ENCODE measurements at places on chromosomes 4 and X.

DNA sequence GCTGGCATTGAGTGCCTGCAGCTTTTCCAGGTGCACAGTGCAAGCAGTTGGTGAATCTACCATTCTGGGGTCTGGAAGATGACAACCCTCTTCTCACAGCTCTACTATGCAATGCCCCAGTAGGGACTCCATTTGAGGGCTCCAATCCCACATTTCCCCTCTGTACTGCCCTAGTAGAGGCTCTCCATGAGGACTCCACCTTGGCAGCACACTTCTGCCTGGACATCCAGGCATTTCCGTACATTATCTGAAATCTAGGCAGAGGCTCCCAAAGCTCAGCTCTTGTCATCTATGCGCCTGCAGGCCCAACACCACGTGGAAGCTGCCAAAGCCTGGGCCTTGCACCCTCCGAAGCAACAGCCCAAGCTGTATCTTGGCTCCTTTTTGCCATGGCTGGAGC is 8.4 kb upstream of the SMAD1 start:
- no peak for DNase-seq

DNA sequence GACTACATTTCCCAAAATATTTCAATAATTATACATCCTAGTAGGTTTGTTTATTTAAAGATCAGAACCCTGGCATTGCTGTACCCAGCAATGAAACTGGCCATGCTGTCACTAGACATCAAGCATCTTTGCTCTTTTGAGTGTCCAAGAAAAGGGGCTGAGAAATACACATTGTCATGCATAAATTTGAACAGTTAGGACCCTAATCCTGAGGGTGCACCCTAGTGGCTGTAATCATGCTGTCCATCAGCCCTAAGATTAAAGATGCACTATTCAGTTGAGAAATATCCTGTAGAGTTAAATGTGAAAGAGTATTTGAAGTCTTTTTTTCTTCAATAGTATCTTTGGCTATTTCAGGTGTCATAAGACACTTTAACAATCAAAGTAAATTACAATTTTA is 108.8 kb downstream of the NFKB1 start:
- peak; percentile 24 for DNase-seq

DNA sequence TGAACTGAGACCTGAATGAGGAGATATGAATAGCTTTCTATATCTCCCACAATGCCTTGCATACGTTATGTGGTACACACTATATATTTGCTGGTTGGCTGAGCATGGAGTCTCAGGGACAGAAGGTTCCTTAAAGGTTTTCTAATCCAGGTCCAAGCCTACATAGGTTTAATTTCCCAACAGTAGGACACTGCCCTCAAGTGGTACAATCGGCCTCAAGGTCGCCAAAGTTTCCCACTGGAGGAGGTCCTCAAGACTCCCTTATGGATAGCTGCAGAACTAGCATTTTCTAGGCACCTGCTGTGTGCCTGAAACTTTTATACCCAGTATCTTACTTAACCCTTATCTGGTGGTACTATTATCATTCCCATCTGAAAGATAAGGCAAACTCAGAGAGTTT is 21.0 kb upstream of the EFNB1 start:
- no peak for DNase-seq

DNA sequence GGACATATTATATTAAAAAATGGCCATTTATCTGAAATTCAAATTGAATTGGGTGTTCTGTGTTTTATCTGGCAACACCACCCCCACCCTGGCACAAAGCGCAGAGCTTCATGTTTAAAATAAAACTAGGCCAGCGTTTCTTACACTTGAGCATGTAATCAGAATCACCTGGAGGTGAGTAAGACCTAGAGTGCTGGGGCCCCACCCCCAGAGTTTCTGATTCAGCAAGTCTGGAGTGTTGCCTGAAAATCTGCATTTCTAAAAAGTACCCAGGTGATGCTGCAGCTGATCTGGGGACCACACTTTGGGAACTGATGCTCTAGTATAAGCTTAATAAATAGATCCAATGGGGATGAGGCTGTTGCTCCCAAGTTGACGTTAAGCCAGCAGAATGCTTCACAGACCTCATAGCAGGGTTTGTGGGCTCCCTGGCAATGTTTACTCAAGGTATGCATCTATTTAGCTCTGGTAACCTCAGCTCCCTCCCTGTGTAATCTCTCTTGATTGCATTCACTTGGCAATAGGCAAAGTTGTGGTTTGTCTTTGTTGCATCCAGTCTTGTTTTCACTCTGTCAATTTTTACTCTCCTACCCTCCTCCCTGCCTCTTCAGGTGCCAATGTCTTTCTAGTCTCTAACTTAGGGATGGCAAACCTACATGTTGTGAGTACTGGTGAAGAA is 99.8 kb upstream of the TEX13D start:
- DNase-seq: peak; percentile 54

GRCh38 chr4:99179626-99180025 is 35.5 kb upstream of the ADH4 start:
- DNase-seq: no peak

DNA sequence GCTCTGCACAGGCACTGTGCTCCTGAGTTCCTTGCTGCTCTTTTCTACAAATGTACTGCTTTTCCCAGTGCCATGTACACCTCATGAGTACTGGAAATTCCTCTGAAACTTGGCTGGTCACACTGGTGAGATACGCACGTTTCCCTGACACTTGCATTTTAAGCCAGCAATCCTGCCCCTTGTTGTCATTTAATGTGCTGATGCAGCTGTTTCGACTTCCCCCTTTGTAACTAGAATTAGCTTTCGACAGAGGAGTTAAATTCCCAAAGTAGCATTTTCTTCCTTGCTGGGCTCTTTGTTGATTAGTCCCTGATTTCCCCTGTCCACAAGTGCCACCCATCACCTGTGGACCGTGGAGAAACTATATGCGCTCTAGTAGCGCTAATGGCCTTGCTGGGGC is 77.5 kb downstream of the IQCM start:
- no peak for DNase-seq

GRCh38 chr4:22595684-22596083 is 79.8 kb upstream of the ADGRA3 start:
- peak; percentile 67 for DNase-seq

DNA sequence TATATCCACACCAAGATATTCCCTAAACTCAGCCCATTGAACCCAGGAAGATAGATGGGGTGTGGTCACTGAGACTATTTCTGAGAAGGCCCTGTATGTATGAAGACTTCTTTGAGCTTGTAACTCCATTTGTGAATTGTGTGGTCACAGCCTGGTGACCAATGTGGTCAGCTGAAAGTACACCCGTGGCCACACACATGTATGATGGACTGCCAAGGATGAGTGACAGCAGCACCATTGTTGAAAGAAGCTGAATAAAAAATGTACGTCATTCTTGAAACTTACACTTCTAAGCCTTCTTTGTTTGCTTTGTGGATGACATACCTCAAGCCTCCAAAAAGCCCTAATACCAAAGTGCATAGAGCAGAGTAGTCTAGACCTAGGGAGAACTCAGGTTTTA is 581.4 kb downstream of the RAB28 start:
- DNase-seq: no peak
